Activated CD4-positive, alpha-beta T cell treated with anti-CD3 and anti-CD28 coated beads, Interleukin-2, amount 50 U/mL, for 16 hours (primary cell): ENCODE measurements at places on chromosomes 1 and 21.

- no peak for DNase-seq
Measured at GRCh38 chr1:31479811-31480210, 66.8 kb downstream of the SERINC2 start.

DNA sequence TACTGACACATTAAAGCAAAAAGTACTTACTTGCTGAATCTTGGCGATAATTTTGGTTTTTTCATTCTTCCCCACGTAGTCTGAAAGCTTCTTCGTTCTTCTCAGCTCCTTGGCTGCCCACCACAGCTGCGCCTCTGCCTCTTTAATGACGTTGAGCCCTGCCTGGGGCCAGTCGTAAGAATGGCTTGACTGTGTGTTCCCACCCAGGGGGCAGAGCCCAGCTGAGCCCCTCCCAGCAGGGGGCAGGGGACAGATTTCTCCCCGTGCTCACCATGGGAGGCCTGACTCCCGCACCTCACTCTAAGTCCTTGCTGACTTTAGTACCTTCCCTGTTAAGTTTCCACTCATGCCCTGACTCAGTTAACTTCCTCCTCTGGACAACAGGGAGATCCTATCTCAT lies 9.0 kb downstream of the CFAP298 start:
- no peak for DNase-seq

- no peak for DNase-seq
Measured at GRCh38 chr1:184836141-184836540, 81.5 kb upstream of the EDEM3 start.

DNA sequence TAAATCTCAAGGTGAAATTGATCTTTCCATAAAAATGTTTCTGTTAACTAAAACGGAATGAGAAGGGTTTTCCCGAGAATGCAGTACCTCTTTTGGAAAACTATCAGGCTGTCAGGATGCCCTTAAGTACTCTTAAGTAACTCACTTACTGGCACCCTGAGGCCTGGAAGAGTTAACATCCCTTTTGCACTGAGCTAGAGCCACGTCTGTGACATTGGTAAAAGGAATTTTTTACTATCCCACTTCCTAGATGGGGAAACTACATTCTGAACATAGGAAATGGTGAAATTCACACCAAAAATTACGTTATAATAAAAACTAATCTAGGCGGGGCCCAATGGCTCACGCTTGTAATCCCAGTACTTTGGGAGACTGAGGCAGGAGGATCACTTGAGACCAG lies 39.7 kb upstream of the MAP10 start:
- no peak for DNase-seq

DNA sequence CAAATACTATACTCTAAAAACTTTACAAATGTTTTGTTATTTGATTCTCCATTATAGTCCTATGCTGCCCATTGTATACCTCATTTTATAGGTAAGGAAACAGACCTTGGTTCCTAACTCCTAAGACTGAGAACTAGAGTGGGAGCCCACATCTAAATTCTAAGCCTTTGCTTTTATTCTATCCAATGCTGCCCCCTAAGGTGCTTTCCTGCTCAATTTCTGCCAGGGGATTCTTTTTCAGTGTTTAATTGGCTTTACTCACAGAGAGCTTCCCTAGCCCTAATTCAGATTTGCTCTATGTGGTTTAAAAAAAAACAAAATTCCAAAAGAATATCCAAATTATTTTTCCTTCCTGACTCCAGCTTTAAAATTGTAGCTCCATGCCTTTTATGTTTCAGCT lies 64.5 kb downstream of the KIF14 start:
- DNase-seq = no peak

- no peak for DNase-seq
Measured at GRCh38 chr1:236023926-236024565, 40.8 kb downstream of the NID1 start.
